ENCODE measurements at places on chromosomes 6 and 20.

DNA sequence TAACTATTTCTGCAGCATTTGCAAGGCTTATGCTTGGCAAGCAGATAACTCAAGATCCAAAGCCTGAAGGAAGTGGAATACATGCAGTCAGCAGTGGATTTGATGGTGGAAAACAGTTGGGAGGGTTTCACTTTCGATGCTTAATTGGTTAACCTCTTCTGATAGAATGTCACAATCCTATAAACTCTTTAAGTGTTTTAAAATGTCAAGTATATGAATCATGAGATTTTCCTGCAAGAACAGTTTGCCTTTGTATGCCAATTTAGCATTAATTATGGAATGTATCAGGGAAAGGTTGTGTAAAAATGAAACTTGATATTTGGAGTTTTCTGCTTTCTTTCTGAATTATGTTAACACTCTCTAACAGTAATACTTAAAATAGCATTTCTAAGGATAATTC, 36.6 kb downstream of the NKX2-4 start:
- DNase-seq = peak; percentile 82

DNA sequence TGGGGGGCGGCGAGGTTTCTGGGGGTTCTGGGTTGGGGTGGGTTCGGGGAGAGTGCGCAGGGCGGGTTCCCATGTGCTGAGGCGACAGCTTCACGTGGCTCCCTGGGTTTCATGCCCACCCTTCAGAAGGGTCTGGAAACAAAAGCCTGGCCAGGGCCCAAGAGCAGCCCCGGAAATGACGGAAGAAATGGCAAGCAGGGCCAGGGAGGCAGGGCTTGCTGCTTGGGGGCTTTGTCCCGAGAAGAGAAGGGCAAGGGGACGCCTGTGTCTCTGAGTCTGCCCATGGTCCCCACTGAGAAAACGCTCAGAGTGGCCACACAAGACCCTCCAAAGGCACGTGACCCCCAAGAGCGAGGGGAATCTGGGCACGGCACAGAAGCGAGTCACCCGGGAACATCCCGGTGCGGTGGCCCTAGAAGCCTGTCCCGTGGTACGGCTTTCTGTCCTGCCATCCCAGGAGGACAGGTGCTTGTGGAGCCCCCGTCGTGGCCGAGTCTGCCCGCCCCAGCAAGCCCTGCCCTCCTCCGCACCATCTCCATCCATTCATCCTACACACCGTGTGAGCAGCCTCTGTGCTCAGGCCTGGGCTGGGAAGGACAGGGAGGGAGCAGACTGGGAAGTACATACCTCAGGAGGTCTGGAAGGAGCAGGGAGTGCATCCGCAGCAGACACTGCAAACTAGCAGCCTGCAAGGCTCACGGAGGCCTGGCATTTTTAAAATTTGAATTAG, 9.0 kb downstream of the NPEPL1 start:
- no peak for DNase-seq

DNA sequence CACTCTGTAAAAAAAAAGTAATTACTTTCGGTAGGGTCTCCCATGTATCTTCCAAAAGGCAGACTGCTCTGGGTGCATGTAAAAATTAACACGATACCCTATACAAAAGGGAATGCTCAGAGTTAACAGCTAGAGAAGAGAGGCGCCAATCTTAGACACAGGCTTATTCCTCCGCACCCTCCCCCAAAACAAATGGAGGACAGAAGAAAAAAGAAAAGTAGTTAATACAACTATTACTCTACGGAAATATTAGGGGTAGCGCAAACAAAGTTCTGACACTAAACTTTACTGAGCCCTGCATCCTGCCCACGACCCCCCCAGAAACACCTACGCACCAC, 331 bp upstream of the UFL1 start:
- DNase-seq = no peak

DNA sequence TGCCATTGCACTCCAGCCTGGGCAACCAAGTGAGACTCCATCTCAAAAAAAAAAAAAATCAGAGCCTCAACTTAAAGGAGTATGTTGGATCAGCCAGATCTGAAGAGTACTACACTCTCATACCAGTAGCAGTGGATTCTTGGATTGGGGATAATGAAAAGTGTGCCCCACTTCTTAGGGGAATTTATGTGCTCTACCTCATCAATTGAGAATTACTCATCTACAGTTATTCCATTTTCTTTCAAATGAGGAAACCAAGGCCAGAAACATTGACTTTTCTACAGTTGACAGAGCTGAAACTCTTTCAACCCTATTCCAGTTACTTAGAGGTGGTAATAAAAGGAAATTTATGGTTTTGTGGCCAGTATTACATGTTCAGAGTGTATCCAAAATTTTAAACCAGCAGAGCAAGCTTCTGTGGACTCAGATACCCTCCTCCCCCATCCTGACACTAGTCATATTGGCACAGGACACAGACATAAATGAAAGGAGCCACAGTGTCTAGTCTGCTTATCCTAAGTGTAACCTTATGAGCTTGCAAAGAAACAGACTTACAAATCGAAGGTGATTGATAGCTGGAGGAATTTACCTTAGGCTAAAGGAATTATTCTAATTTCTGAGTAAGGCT, 51.2 kb downstream of the ORC3 start:
- DNase-seq = no peak

DNA sequence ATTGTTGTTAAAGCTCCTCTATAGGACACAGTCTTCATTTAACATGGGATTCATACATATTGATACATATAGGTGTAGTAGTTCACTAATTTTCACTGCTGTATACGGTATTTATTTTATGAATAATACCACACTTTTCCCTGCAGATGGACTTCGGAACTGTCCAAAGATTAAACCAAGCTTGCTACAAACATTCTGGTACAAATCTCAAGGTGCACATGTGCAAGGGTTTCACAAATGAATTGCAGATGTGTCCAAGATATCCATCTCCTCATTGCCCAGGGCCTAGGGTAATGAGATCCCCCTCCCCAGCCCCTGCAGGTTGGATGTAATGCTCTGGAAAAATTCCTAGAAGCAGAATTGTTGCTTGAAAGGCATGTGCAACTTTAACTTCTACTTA, 31.4 kb downstream of the DTNBP1 start:
- no peak for DNase-seq

- no peak for DNase-seq
Measured at GRCh38 chr6:127289934-127290333, 23.3 kb downstream of the RNF146 start.

DNA sequence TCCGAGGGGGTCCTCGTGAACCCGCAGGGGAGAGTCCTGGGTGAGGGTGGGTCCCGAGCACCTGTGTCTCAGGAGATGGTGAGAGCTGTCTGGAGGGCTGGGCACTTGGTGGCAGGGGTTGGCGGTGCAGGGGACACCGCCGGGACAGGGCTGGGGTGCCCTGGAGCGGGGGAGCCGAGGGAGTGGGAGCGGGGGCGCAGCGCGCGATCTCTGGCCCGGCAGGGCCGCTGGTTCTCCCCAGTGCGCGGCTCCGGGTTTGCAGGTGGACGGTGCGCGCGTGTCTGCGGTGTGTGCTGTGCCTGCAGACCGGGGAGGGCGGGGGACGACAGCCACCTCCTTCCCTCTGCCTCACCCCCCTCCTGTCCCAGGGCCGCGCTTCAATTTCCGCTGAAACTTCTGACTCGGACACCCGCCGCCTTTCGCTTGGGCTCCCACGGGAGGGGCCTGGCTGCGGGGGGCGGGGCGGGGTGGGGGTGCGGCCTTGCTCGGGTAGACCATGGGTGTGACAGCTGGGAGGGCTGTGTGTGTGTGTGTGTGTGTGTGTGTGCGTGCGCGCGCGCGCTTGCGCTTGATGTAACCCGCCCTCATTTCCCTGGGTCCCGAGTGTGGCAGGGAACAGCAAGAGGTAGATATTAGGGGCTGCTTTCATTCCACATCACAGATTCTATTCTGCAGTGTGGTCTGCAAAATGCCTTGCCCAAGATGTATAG, 1.2 kb downstream of the TRIB3 start:
- DNase-seq = peak; percentile 78

GRCh38 chr20:62357681-62358080, 9.4 kb downstream of the LAMA5 start:
- DNase-seq = no peak

DNA sequence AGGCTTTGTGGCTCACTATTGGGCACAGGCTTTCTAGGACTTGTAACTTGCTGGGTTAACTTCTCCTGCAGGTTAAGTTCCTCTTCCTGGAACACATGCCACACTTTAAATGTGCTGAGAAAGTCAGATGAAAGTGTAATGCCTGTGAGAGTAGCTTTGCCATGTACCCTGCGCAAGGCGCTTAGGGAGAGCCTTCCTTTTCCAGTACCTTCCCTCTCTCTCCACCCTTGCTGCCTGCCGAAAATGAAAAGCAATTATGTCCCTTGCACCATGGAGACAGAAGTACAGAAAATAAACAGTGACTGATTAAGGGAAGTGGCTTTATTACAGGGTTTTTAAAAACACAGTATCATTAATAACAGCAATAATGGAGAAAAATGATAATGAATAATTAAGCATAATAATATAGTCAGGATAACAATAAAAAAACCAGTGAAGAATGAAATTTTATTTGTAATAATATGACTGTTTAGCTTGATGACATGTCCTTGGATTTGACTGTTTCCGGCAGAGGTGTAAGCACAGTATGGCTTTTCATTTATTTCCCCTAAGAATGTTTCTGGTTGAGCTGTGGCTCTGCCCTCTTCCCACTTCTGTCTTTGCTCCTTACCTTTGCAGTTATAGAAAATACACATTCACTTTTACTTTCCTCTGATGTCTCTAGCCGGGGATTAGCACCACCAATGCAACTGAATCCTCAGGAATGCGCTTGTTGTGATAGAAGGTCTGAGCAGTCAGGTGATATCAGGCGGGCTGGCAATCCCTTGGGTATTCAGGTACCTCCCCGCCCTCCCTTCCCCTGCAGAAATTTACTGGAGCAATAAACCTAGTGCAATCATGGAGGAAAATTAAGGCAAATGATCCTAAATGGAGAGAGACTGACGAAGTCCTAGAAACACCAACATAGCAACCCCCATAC, 472.3 kb upstream of the CITED2 start:
- no peak for DNase-seq

- DNase-seq = no peak
Measured at GRCh38 chr20:20847814-20848213, 135.4 kb upstream of the RALGAPA2 start.

- DNase-seq = peak; percentile 88
Measured at GRCh38 chr20:44089987-44090674, 96.9 kb downstream of the JPH2 start.

GRCh38 chr6:79635232-79635543, 4.1 kb downstream of the SH3BGRL2 start:
- DNase-seq = no peak

DNA sequence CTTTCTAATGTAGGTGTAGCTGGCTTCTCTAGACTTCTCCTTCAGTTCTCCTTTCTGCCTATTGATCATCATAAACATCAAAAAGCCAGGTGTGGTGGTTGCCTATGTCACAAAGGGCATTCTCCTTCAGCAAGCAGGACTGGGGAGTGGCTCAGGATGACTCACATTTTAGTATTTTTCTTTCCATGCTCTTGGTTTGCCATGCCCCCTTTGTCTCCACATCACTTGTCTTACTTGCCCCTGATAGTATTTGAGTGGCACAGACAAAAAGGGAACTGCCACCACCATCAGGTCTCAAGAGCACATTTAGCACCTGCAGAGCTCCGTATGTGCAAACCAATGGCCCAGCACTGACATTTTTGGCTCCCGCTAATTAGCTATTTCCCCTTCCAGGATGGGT, 698.8 kb downstream of the DHX35 start:
- no peak for DNase-seq

DNA sequence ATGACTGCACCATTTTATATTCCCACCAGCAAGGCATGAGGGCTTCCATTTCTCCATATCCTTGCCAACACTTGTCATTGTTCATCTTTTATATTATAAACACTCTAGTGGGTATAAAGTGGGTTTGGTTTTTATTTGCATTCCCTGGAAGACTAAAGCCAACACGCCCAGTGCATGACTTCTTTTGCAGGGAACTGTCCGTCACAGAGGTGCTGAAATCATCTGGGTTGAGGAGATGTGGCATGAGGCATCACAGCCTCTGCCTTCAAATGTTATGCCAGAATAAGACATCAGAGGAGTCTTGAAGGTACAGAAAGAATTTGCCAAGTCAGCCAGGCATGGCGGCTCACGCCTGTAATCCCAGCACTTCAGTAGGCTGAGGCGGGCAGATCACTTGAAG, 29.9 kb upstream of the FAM210B start:
- DNase-seq = peak; percentile 21

DNA sequence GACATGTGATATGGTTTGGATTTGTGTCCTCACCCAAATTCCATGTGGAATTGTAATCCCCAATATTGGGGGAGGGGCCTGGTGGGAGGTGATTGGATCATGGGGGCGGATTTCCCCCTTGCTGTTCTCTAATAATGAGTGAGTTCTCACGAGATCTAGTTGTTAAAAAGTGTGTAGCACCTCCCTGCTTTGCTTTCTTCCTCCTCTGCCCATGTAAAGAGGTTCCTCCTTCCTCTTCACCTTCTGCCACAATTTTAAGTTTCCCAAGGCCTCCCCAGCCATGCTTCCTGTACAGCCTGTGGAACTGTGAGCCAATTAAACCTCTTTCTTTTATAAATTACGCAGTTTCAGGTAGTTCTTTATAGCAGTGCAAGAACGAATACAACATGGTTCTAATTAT, 2.1 kb upstream of the ZNF451 start:
- DNase-seq = no peak

DNA sequence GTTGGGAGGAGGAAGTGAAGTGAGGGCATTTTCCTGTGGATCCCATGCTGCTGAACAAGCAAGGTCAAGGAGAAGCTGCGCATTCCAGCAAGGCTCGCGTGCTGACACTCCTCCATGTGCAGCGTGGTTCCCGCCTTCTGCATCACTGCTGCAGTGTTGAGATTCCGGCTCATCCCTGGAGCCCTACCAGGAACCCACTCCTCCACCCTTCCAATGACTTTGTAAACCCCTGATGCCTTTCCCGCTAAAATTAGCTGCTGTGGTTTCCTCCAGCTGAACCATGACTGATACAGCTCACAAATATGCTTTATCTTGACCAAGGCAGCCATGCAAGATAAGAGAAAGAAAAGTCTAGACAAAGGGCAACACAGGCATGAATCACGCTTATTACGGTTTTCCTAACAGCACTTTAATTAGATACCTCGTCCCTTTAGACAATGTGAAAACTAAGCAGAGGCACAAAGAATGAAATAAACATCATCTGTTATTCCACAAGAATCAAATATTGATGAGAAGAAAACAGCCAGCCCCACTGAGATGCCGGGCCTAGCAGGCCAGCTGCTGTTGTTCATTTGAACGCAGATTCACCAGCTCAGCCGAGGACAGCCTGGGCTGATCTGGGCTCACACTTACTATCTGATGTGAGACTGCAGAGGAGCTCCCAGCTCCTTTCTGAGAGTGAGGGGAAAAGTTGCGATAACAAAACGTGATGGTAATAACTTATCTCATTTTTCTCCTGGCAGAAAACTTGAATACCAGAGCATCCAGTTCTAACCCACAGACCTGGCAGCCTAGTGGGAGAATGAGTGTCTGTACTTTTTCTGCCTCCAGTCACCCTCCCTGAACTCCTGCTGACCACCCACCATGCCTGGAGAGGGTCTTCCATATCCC, 14.2 kb upstream of the BNIP5 start:
- no peak for DNase-seq

GRCh38 chr6:109000289-109000688, 94.4 kb downstream of the SESN1 start:
- DNase-seq = no peak

- no peak for DNase-seq
Measured at GRCh38 chr6:19525673-19526072, 311.5 kb upstream of the ID4 start.

Data from SK-MEL-5 (cell line).